ENCODE measurements at places on chromosomes 2 and 18.

DNA sequence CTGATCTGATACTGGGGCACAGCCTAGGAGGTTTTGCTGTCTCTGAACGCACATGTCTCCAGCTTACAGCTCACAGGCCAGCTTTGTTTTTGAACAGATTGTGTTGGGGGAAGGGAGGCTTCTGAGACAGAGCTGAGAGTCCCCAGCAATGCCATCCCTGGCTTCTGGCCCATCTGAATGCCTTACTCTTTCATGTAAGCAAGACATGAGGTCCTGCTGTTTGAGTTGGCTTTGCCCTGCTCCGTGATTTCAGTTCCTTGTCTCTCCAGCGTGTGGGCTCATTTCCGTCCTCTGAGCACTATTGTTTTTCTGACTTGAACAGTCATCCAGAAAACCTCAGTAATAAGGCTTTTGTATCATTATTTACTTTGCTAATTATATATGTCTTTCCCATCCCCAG, 194.9 kb upstream of the TNP1 start:
- H3K27me3 ChIP-seq, result no peaks in the 10 kb centered on the region
- DNase-seq, result no peak
- peaks cover 2% of the 10 kb centered on the region for H3K4me1 ChIP-seq
- no peak overlapping the region for H3K4me3 ChIP-seq
- H3K36me3 ChIP-seq, result no peaks in the 10 kb centered on the region

GRCh38 chr2:64036034-64036705, 16.9 kb upstream of the VPS54 start:
- no peak overlapping the region for H3K4me3 ChIP-seq
- DNase-seq, result no peak
- H3K27me3 ChIP-seq, result no peaks in the 10 kb centered on the region
- no peaks in the 10 kb centered on the region for H3K4me1 ChIP-seq
- H3K36me3 ChIP-seq, result no peaks in the 10 kb centered on the region

DNA sequence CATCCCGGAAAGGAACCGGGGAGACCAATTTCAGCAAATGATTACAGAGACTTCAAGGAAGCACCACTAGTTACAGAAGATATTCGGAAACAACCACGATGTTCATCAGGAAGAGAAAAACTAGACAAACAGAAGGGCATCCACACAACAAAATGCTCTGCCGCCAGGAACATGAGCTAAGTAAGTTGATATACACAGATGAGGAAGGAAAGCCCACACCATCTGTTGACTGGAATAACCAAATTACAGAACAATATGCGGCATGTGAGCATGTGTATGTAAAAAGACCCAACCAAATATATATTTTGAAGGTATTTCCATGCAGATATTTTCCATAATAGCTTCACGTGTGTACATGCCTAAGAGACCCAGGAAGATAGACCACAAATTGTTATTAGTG, 47.0 kb downstream of the ACKR3 start:
- peaks cover under 1% of the 10 kb centered on the region for H3K4me1 ChIP-seq
- no peak overlapping the region for H3K27ac ChIP-seq
- DNase-seq, result no peak
- no peaks in the 10 kb centered on the region for H3K36me3 ChIP-seq

DNA sequence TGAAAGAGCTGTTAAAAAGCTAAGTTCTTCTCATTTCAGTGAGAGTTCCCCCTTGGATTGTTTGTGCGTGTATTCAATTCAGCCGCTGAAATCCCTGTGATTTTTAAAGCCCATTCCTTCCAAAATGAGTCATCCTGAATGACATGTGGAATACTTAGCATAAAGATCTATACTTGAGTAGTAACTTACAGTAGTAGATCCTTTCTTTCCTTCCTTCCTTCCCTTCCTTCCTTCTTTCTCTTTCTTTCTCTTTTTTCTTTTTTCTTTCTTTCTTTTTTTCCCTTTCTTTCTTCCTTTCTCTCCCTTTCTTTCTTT, 18.2 kb upstream of the SOX11 start:
- H3K4me1 ChIP-seq, result no peaks in the 10 kb centered on the region
- no peak overlapping the region for H3K27ac ChIP-seq
- no peak for DNase-seq
- H3K27me3 ChIP-seq, result peaks cover 49% of the 10 kb centered on the region
- no peak overlapping the region for H3K4me3 ChIP-seq

- H3K27me3 ChIP-seq, result no peaks in the 10 kb centered on the region
- no peak overlapping the region for H3K4me3 ChIP-seq
- no peaks in the 10 kb centered on the region for H3K36me3 ChIP-seq
- no peak overlapping the region for H3K27ac ChIP-seq
Observed at GRCh38 chr2:68426446-68426845, 40.6 kb downstream of the FBXO48 start.

DNA sequence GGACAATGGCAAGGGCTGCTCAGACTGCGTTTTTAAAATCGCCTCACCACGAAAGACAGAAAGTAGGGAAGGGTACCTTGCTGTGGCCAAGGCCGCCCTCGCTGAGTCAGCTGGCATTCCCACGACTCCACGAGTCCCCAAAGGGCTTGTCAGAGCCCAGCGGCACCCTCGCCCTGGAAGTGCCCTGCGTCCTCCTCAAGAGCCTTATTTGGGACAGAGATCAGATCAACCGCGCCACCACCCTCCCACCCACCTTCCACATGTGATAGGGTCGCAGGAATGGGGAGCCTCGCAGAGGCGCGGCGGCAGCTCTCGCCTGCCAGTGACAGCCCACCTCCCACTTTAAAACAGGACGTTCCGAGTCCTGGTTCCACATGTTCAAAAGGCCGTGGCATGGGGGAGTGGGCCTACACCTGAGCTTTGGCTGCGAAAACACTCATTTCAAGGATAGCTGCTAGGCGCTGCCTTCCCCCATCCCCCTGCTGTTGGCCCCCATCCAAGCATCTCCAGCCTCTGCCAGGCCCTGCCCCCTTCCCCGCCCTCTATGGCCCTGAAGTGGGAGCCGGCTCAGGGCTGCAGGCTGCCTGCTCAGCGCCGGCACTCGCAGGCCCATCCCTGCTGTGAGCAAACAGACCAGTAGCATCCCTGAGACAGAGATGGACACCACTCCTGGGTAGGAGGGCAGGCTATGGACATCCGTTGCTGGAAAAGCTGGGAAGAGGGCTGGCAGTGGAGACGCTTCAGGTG, 38.1 kb upstream of the ARHGEF4 start:
- H3K27ac ChIP-seq, result peak overlapping the region; percentile 93
- peak overlapping the region; percentile 78 for H3K4me3 ChIP-seq
- no peaks in the 10 kb centered on the region for H3K27me3 ChIP-seq
- H3K36me3 ChIP-seq, result no peaks in the 10 kb centered on the region

- no peaks in the 10 kb centered on the region for H3K4me1 ChIP-seq
- H3K36me3 ChIP-seq, result no peaks in the 10 kb centered on the region
- no peak overlapping the region for H3K27ac ChIP-seq
- no peak overlapping the region for H3K4me3 ChIP-seq
- H3K27me3 ChIP-seq, result no peaks in the 10 kb centered on the region
Observed at GRCh38 chr2:140650825-140651224, 1480.0 kb downstream of the LRP1B start.

DNA sequence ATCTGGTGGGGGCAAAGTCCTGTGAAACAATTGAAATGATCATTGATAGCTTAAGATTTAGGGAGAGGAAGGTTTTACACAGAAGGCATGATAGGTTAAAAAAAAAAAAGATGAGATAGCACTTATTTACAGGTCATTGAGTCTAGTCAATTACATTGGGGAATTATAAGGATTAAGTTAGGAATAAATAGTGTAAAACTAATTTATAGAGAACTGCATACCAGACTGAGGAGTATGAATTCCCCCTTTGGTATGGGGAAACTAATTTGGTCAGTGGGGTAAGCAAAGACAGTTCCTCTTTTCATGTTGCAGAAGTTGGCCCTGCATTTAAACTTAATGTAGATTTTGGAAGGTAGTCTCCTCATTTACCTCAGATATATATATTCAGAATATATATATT, 10.8 kb downstream of the GLS start:
- H3K27ac ChIP-seq, result no peak overlapping the region
- H3K27me3 ChIP-seq, result no peaks in the 10 kb centered on the region
- H3K4me3 ChIP-seq, result no peak overlapping the region
- H3K36me3 ChIP-seq, result no peaks in the 10 kb centered on the region

- no peaks in the 10 kb centered on the region for H3K4me1 ChIP-seq
- no peak for DNase-seq
- H3K27me3 ChIP-seq, result peaks cover 10% of the 10 kb centered on the region
- H3K27ac ChIP-seq, result peak overlapping the region; percentile 56
- H3K36me3 ChIP-seq, result no peaks in the 10 kb centered on the region
- no peak overlapping the region for H3K4me3 ChIP-seq
Observed at GRCh38 chr2:30690126-30690561, 117.1 kb downstream of the CAPN13 start.

GRCh38 chr2:239315308-239315707, 85.5 kb downstream of the HDAC4 start:
- no peak overlapping the region for H3K4me3 ChIP-seq
- no peak for DNase-seq
- no peak overlapping the region for H3K27ac ChIP-seq
- H3K36me3 ChIP-seq, result no peaks in the 10 kb centered on the region
- peaks cover 9% of the 10 kb centered on the region for H3K4me1 ChIP-seq

- H3K27ac ChIP-seq, result no peak overlapping the region
- no peak for DNase-seq
- no peaks in the 10 kb centered on the region for H3K27me3 ChIP-seq
- H3K36me3 ChIP-seq, result no peaks in the 10 kb centered on the region
- H3K4me3 ChIP-seq, result no peak overlapping the region
- no peaks in the 10 kb centered on the region for H3K4me1 ChIP-seq
Observed at GRCh38 chr18:28602391-28602790, 425.5 kb upstream of the CDH2 start.

DNA sequence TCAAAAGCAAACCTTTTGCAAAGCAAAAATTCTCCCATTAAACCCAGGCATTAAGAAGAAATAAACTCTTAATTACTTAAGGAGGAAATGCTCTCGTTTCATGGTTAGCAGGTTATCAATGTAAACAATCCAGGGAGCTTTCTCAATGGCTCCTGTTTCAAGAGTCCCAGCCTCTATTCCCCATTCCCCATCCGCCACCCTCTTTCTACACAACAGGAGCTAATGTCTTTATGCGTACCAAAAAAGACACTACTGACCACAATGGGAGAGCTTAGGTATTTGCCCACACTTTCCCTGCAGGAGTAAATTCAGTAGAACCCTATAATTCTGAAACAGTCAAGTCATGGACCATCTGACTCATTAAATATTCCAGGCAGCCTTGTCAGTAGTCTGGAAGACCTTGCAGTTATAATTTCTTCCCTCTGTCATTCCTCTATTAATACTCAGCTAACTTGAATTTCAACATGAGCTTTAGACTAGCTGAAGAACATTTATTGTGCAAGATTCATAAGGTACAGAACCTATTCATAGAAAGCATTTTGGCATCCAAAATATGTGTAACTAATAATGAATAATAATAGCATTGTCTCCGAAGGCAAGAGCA, 48.6 kb downstream of the SLC8A1 start:
- H3K4me3 ChIP-seq, result no peak overlapping the region
- no peaks in the 10 kb centered on the region for H3K4me1 ChIP-seq

GRCh38 chr2:160482673-160483072, 10.9 kb downstream of the RBMS1 start:
- no peaks in the 10 kb centered on the region for H3K36me3 ChIP-seq
- no peaks in the 10 kb centered on the region for H3K27me3 ChIP-seq
- peaks cover 10% of the 10 kb centered on the region for H3K4me1 ChIP-seq
- H3K4me3 ChIP-seq, result no peak overlapping the region
- H3K27ac ChIP-seq, result peak overlapping the region; percentile 41
- no peak for DNase-seq

- peaks cover 3% of the 10 kb centered on the region for H3K27me3 ChIP-seq
- H3K36me3 ChIP-seq, result no peaks in the 10 kb centered on the region
- DNase-seq, result no peak
Observed at GRCh38 chr18:45780568-45780967, 44.9 kb upstream of the SIGLEC15 start.

DNA sequence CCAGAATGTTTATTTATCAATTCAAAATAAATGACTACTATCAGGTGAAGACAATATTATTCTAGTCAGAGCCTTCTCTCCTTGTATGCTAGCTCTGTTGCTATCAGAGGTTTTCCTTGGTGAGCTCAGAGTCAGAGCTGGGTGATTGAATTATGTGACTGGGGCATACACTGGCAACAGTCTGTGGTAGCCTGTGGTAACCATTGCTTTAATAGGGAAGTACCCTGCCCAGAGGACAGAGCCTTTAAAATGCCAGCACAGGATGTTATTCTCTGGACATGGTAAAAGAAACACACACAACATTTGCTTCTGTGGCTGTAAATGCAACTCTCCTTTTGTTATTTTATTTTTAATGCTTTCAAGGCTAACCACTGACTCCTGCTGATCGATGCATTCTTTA, 124.7 kb downstream of the PPP1R1C start:
- H3K4me1 ChIP-seq, result no peaks in the 10 kb centered on the region
- no peak overlapping the region for H3K27ac ChIP-seq
- no peak for DNase-seq
- no peaks in the 10 kb centered on the region for H3K27me3 ChIP-seq

- H3K27ac ChIP-seq, result peak overlapping the region; percentile 61
- no peak for DNase-seq
- no peaks in the 10 kb centered on the region for H3K36me3 ChIP-seq
- H3K4me3 ChIP-seq, result no peak overlapping the region
- H3K27me3 ChIP-seq, result no peaks in the 10 kb centered on the region
Observed at GRCh38 chr18:63186520-63187222, 132.9 kb downstream of the BCL2 start.

DNA sequence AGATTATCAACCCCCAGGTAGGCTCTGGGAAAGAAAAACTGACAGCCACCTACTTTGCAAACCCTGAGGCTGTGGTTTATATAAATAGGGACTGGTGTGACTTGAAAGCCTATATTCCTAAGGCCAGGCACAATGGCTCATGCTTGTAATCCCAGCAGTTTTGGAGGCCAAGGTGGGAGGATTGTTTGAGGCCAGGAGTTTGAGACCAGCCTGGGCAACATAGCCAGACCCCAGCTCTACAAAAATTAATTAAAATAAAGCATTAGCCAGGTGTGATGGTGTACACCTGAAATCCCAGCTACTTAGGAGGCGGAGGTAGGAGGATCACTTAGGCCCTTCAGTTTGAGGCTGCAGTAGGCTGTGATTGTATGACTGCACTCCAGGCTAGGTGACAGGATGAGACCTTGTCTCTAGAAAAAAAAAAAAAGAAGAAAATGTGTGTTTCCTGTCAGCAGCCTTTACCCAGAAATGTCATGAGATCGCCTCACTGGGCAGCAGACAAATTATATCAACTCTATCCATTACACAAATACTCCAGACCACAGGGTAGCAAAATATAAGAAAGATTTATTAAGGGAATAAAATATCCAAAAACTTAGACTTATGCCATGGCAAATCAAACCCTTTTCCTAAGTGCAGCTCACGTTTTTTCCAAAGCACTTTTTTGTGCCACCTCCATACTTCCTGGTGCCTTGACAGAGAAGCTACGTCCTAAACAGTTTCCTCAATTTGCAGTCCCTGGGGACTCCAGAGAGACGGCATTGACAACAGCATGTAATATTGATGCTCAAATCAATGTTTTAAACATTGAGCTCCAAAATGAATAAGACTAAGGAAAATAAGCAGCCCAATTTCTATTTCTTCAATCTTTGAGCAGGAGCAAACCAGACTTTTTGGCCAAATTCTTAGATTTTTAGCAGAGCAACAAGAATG, 190.8 kb upstream of the NDUFV2 start:
- H3K4me1 ChIP-seq, result peaks cover 5% of the 10 kb centered on the region
- DNase-seq, result no peak
- H3K4me3 ChIP-seq, result no peak overlapping the region
- H3K27ac ChIP-seq, result no peak overlapping the region
- no peaks in the 10 kb centered on the region for H3K27me3 ChIP-seq

GRCh38 chr2:11329776-11330175, 14.7 kb downstream of the ROCK2 start:
- H3K4me1 ChIP-seq, result peaks cover 35% of the 10 kb centered on the region
- H3K27ac ChIP-seq, result peak overlapping the region; percentile 30
- no peak for DNase-seq
- H3K36me3 ChIP-seq, result no peaks in the 10 kb centered on the region
